ENCODE measurements at places on chromosomes 7 and 10.

DNA sequence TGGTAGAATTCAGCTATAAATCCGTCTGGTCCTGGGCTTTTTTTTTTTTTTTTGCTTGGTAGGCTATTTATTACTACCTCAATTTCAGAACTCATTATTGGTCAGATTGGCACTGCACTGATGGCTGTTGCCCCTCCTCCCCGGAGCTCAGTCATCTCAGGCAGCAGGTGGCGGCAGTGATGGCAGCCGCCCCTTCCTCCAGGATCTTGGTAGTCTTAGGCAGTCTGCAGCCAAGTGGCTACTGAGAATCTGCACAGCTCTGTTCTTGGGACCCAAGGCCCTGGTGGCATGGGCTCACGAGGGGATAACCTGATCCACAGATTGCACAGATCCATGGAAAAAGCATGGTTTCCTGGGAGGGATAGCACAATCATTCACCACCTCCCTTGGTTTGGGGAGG lies 77.9 kb downstream of the GPR85 start:
- no peak for DNase-seq

GRCh38 chr7:14389595-14389994 lies 400.1 kb upstream of the ETV1 start:
- no peak for DNase-seq

DNA sequence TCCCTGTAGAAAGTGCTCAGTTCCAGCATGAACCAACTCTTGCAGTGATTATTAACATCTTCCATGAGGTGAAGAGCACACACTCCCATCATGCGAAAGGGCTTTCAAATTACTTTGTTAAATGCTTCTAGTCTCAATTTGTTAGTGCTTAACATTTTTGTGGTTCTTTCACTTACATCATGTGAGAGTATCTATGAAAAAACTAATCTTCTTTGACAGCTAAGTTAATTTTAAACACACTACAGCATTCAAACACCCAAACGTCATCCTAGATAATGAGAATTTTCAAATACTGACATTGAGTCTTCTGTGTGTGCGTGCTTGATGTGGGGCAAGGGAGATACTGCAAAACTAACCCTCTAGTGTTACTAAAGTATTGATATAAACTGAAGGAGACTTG lies 84.8 kb downstream of the ETV1 start:
- no peak for DNase-seq

DNA sequence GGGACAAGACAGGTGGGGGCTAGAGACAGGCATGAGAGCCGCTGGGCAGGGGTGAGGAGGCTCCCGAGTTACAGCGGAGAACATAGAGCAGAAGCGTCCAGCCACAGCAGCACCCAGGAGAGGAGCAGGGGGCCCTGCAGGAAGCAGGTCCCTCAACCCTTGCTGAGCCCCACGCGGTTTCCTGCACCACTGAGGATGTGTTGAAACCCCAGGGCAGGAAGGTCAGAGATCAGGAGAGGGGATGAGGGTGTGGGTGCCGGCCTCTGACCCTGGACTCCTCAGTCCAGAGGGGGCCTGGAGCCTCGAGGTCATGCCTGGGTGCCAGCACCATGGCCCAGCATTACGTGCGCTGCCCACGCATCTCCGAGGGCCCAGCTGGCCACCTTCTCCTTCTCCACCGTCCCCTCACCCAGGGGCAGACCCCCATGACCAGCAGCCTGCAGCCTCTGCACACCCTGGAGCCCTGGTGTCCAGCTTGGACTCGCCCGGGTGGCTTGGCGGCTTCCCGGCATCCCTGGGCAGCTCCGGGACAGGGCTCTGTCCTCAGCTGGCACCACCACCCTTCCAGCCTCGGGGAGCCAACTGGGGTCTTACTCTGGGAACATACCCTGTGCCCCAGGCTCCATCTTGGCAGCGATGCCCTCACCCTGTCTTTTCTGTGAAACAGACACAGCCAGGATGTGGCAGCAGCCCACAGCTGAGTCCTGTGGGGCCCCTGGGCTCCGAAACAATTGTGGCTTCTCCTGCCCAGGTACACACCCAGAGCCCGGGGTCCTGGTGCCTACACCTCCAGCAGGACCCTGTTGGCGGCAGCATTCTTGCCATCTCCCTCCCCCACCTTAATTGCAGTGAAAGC lies 52.0 kb downstream of the STK32C start:
- no peak for DNase-seq

DNA sequence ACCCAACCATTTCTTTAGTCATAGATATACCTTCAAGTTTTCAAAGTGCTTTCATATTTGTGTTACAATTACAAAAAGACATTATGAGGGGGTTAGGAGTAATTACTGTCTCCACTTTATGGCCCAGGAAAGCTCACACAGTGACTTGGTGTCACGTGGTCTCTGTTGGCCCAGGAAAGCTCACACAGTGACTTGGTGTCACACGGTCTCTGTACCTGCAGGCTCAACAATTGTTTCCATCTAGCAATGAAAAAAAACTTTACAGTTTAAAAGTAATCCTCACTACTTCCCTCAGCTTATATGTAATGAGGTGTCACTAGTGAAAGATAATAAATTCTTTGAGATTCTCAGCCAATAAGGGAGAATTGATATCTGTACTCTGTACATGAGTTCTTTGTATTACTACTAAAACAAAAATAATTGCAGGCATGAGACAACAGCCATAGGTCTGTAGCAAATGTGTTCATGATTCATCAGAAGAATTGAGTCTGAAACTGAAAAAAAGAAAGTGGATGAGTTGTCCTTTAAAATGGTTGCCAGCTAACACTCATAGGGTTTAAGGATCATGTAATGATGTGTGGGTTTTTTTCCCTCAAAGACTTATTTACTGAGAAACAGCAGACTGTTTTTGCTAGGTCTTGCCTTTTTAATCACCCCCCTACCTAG lies 10.9 kb downstream of the OGDH start:
- DNase-seq = no peak

GRCh38 chr10:35423505-35424306 lies 87.4 kb downstream of the CCNY start:
- no peak for DNase-seq

Measured in left cardiac atrium (tissue), 4 donors.